Pancreas (tissue), 10 donors: ENCODE measurements at places on chromosomes 3 and 15. TPM values are rescaled to one million over a fixed set of nuclear protein-coding genes. Genes with fewer than 3 reads are reported as not detected.

DNA sequence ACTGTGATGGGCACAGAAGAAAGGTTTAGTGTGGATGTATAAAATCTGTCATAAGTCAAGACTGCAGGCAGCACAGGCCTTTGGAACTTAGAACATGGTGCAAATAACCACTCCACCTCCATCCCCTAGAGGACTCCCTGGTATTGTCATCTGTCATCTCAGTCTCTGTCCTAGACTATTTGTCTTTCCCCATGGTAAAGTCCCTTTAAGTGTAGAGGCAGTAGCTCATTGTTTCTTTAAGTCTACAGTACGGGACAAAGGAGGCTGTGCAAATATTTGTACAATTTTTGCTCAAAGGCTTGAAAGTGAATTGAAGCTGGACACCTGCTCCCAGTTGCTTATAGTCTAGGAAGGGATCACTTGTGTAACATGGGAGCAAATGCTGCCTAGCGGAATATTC, 3.2 kb upstream of the PXYLP1 start:
- H3K27ac ChIP-seq: peak overlapping the region; percentile 7
- no peaks in the 10 kb centered on the region for H3K27me3 ChIP-seq
- DNase-seq: no peak
- no peak overlapping the region for H3K4me3 ChIP-seq

- no peak overlapping the region for H3K27ac ChIP-seq
- no peaks in the 10 kb centered on the region for H3K4me1 ChIP-seq
- no peaks in the 10 kb centered on the region for H3K27me3 ChIP-seq
- DNase-seq: no peak
Observed at GRCh38 chr3:116749388-116749787, 39.8 kb downstream of the TUSC7 start.

DNA sequence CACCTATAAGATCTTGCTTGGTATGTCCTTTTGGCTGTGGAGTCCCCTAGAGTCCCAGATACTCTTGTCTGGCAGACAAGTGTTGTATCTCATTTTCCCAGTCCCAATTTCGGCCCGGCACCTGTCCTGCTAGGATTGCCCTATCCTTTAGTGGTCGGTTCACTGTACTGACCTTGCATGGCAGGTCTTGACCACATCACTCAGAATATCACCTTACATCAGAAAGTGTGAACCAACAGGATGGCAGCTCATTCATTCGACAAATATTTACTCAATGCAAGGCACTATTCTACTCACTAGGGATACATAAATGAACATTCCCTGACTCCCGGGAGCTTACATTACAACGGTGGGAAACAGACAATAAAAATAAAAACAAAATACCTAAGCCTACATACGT, 5.7 kb upstream of the CCDC80 start:
- no peak for DNase-seq
- no peaks in the 10 kb centered on the region for H3K27me3 ChIP-seq
- H3K36me3 ChIP-seq: no peaks in the 10 kb centered on the region
- H3K4me3 ChIP-seq: no peak overlapping the region
- H3K27ac ChIP-seq: no peak overlapping the region

DNA sequence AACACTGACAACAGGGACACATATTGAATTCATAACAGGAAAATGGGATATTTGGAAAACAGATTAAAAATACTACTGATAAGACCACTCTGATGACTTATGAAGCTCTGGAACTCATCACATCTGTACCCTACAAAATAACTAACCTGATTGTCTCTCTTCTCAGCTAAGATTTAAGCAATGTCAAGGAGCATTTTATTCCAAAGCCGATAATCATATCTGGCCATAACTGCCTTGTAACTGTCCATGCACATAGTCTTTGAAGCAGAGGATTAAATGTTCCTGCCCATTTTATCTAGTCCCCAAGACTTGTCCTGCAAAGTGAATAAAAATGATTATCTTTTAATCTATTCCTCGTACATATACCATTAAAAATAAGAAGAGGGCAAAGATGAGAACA, 234.1 kb downstream of the STAG1 start:
- H3K36me3 ChIP-seq: no peaks in the 10 kb centered on the region
- no peak overlapping the region for H3K4me3 ChIP-seq
- H3K4me1 ChIP-seq: peaks cover 9% of the 10 kb centered on the region

- no peaks in the 10 kb centered on the region for H3K27me3 ChIP-seq
- no peak overlapping the region for H3K4me3 ChIP-seq
- DNase-seq: no peak
- no peak overlapping the region for H3K27ac ChIP-seq
- H3K4me1 ChIP-seq: no peaks in the 10 kb centered on the region
Observed at GRCh38 chr15:51629612-51630011, 7.0 kb upstream of the DMXL2 start.

GRCh38 chr15:75114327-75114726, 87.4 kb upstream of the C15orf39 start:
- H3K27me3 ChIP-seq: no peaks in the 10 kb centered on the region
- H3K4me3 ChIP-seq: no peak overlapping the region
- no peak for DNase-seq
- no peaks in the 10 kb centered on the region for H3K4me1 ChIP-seq
- H3K27ac ChIP-seq: no peak overlapping the region

- DNase-seq: no peak
- no peak overlapping the region for H3K27ac ChIP-seq
- H3K4me1 ChIP-seq: no peaks in the 10 kb centered on the region
- no peaks in the 10 kb centered on the region for H3K27me3 ChIP-seq
- H3K36me3 ChIP-seq: no peaks in the 10 kb centered on the region
Observed at GRCh38 chr3:69332934-69333333, 53.0 kb downstream of the FRMD4B start.

DNA sequence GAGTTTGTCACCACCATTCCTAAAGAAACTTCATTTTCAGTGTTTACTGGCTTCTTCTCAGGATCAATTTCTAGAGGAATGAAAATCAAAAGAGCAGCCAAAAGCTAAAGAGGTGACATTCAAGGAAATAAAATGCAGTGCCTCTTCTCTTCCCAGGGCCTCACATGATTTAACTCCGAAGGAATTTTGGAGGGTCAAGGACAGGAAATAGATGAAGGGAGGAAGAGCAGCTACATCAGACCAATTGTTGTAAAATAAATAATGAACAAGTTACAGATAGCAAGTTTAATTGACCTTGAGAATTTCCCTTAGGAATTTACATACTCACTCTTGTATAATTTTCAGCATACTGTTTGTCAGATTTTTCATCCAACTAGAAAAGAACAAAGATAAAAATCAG, 78.1 kb downstream of the LRRFIP2 start:
- no peaks in the 10 kb centered on the region for H3K36me3 ChIP-seq
- peaks cover 11% of the 10 kb centered on the region for H3K4me1 ChIP-seq
- H3K27me3 ChIP-seq: no peaks in the 10 kb centered on the region
- no peak for DNase-seq
- no peak overlapping the region for H3K4me3 ChIP-seq

- no peak for DNase-seq
- H3K4me1 ChIP-seq: no peaks in the 10 kb centered on the region
- H3K27ac ChIP-seq: no peak overlapping the region
- no peaks in the 10 kb centered on the region for H3K27me3 ChIP-seq
- no peaks in the 10 kb centered on the region for H3K36me3 ChIP-seq
- H3K4me3 ChIP-seq: no peak overlapping the region
Observed at GRCh38 chr3:17877299-17877698, 134.9 kb upstream of the TBC1D5 start.

DNA sequence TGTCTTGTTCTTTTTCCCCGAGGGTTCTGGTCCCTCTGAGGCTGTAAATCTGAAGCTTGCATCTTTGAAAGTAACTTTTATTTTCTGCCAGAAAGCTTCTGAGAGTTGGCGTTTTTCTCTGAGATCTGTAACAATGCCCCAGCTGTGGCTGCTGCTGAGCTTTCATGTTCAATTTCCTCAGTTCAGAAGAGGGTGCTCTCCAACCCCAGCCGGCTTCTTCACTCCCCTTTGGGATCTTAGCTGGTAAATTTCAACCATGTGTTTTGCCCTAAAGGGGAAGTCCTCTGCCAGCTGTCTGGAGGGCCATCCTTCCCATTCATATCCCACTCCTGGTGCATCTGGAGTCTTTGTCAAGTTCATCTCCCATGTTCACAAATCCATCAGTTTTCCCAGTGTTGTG, 18.3 kb upstream of the CFAP100 start:
- no peak overlapping the region for H3K4me3 ChIP-seq
- no peak for DNase-seq
- no peaks in the 10 kb centered on the region for H3K4me1 ChIP-seq
- H3K27ac ChIP-seq: no peak overlapping the region

- H3K36me3 ChIP-seq: no peaks in the 10 kb centered on the region
- no peaks in the 10 kb centered on the region for H3K27me3 ChIP-seq
- peaks cover 4% of the 10 kb centered on the region for H3K4me1 ChIP-seq
- peak; percentile 29 for DNase-seq
- H3K4me3 ChIP-seq: no peak overlapping the region
- H3K27ac ChIP-seq: peak overlapping the region; percentile 64
Observed at GRCh38 chr15:58604455-58604923, 145.0 kb downstream of the ADAM10 start.

Gene ARPIN
- 49.8 TPM for total RNA-seq

Gene A4GNT
- total RNA-seq: 1.0 TPM

Gene MUC13
- total RNA-seq: 3.9 TPM

Gene MST1R
- 6.5 TPM for total RNA-seq

Gene GABPB1
- total RNA-seq: 4.9 TPM

Gene IQCF6
- total RNA-seq: not detected

Gene ROBO1
- total RNA-seq: 0.51 TPM
